ENCODE measurements at places on chromosomes 2 and 18.

- no peak for DNase-seq
Measured at GRCh38 chr2:64932371-64933216, 56.6 kb upstream of the SLC1A4 start.

- no peak for DNase-seq
Measured at GRCh38 chr2:45343251-45344017, 267.6 kb downstream of the SRBD1 start.

DNA sequence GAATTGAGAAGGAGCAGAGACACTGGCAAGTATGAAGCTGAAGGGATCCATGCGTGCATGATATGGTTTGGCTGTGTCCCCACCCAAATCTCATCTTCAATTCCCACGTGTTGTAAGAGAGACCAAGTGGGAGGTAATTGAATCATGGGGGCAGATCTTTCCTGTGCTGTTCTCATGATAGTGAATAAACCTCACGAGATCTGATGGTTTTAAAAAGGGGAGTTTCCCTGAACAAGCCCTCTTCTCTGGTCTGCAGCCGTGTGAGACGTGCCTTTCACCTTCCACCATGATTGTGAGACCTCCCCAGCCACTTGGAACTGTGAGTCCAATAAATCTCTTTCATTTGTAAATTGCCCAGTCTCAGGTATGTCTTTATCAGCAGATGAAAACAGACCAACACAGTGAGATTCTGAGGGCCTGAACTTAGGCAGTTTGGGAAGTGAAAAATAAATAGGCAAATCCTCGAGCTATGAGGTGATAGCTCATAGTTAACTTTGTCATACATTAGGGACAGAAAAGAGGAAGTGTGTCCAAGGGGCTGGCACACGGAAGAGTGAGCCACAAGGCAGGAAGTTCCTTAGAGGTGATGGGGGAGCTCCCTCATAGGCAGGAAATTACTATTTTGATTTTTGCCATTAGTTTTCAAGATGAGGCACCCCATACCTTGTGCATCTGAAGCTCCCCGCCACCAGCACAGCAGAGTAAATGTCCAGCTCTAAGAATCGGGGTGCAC is 658.8 kb upstream of the ID2 start:
- no peak for DNase-seq

GRCh38 chr2:11022591-11023273 is 111.0 kb downstream of the KCNF1 start:
- DNase-seq: no peak

DNA sequence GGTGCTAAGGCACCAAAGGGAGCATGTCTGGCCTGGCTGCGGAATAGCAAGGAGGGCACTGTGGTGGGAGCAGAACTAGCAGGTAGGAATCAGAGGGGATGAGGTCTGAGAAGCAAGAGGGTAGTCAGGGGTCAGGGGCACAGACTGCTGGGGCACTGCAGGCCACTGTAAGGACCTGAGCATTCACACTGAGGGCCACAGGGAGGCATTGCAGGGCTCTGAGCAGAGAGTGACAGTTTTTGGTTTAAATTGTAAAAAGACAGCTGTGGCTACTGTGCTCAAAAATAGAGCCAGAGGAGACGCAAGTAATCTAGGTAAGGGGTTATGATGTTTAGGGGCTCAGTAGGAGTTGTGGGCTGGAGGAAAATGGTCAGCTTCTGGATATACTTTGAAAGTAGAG is 41.5 kb downstream of the ARHGAP25 start:
- no peak for DNase-seq

DNA sequence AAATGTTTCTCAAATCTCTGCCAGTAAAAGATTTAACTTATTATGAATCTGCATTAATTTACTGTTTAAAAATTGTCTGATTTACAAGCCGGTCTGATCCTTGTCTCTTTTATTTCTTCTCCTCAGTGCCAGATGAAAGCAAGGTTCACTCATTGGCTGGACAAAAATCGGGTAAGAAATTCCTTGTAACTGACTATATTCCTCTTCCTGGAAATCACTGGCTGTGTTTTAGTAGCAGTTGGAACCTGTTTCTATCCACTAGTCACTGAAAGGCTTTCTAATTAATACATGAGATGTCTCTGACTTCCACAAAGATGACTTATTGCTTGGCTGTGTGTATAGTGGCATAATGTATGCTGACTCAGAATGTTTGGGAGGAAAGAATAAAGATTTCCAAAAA is 436.6 kb upstream of the NRP2 start:
- no peak for DNase-seq

- no peak for DNase-seq
Measured at GRCh38 chr2:159088906-159089305, 120.5 kb downstream of the TANC1 start.

All from BE2C (cell line).